ENCODE measurements at places on chromosomes 12 and 14. TPM values are rescaled to one million over a fixed set of nuclear protein-coding genes. Genes with fewer than 3 reads are reported as not detected.

COL2A1 gene
- total RNA-seq = not detected

PPTC7 gene
- 11.2 TPM for total RNA-seq

NUBPL gene
- total RNA-seq = 11.9 TPM

AKAP5 gene
- total RNA-seq = 0.36 TPM

KERA gene
- total RNA-seq = not detected

CIDEB gene
- total RNA-seq = 3.2 TPM

GLIPR1L2 gene
- total RNA-seq = 0.16 TPM
